AG04449 (cell line): ENCODE measurements at places on chromosomes 2 and 18.

- DNase-seq: no peak
These were observed 15.8 kb upstream of the PRSS56 start for GRCh38 chr2:232504438-232504837.

DNA sequence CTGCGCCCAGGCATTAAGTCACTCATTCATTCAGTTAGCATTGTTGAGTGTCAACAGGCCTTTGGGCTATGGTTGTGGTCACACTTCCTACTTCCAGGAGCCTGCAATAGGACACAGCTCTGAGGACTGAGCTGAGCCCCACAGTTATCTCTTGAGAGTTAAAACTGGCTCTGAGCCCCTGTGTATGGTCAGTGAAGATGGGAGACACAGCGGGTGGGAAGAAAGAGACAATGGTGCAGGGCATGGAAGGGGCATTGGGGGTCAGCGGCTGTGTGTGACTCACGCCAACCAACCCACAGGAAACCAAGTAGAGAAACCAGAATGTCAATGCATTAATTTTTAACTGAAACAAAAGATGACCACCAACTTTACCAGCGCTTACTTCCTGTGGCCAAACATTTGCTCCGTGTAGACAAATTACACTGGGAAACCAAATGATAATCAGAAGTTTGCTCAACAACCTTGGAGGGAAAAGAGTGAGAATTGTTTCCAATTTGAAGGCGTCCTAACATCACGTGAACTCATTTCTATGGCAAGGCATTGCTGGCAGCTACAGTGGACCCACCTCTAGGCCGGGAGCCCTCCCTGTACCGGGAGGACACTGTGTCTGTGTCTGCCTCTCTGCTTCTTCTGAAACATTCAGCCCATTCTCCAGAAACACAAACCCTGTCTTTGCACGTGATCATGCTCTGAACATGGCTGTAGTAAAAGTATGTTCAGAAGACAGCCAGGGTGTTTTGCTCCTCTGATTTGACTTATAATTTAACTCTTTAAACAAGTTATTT lies 212.0 kb upstream of the ID2 start:
- DNase-seq: no peak

- no peak for DNase-seq
These were observed 703 bp downstream of the UGGT1 start for GRCh38 chr2:128091726-128092080.

GRCh38 chr18:76982038-76982437 lies 150.5 kb downstream of the MBP start:
- DNase-seq: no peak
